ENCODE measurements at places on chromosomes 13 and 19.

DNA sequence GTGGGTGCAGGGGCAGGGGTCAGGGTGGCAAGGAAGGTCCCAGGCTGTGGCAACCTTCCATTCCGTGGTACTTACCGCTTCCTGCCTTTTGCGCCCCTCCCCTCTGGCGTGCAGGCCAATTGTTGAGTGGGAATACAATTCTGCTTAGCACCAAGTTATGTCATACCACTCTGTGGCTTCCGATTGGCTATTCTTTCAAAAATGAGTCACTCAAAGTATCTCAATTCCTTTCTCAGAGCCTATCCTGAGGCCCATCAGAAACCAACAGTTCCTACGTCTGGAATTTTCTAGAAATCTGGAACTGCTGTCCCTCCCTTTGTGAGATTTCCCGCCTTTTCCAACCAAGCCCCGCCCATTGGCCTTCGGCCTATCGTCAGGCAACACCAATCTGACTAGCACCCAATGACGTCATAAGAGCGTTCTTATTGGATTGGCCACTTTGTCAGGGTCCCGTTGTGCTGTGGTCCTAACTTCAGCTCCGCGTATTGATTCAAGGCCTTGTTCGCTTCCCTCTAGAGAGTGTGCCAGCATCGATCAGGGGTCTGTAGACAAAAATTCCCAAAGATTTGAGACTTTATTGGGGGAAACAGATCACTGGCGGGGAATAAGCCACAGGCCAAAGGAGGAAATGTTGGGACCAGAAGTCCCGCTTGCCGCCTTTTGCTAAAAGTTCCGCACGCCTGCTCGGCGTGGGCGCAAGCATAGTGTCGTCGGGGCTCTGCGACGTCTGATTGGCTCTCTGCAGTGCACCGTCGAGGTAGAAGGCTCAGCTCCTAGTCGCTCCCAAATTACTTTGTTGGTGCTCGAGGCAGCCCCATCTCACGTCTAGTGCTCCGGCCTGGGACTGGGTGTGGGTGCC lies 11.7 kb downstream of the NTN5 start:
- peak; percentile 61 for DNase-seq

DNA sequence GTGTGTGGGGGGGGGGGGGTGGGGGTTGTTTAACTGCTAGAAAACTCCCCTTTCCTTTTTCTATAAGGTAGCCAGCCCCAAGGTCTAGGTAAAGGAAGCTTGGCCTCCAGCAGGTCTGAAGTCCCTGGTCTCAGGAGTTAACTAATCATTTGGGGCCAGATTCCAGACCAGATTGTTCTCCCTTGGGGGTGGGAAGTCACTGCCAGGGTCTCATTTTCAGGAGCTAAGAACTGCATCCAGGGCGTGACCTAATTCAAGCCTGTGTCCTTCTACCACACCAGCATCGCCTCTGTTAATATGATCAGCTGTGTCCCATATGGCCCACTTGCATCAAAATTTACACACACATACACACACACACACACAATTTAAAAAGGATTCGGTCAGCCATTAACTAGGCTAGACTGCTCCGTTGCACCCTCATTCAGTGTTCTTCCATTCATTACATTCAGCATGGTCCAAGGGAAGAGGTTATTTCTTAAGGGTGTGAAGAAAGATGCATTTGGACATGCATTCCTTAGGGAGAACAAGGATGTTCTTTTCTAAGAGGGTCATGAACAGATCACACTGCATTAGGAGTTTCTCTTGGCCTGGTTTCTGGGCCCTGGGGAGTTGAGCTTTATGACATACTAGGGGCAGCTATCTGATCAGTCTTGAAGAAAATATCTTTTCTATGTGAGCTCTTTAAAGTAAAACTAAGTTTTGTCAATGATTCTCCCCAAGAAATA lies 91.0 kb downstream of the FGF14 start:
- no peak for DNase-seq

DNA sequence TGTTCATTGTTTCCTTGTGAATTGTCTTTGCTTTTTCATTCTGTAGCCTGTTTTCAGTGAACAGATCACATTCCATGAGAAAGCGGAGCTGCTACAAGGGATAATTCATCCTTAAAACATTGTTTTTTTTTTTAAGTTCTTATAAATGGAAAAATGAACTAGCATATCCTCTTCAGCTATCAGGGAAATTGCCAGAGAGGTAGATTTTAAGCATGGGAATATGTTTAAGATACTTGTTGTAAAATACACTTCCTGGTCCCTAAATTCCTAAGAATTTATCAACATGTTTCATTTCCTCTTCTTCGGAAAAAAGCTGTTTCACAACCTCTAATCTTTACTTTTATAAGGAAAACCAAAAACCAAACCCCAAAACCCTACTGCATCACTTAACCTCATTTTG lies 238.0 kb downstream of the POSTN start:
- no peak for DNase-seq

DNA sequence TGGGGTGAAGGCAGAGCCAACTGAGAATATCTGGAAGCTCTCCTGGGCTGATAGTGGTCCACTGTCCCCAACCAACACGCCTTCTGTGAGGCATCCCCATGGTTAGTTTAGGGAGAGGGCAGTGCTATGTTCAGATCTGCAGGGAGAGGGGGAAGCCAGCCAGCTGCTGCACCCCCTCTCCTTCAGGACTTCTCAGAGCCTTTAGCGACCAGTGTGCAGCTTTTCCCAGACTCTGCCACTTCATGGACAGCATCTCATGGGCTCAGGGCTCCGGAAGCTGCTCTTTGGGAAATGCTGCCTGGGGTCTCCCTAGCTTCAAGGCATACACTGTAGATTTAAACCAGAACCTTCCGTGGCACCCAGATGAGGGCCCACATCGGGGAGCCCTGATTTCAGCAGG lies 33.5 kb downstream of the TMED1 start:
- no peak for DNase-seq

GRCh38 chr19:8004723-8005513 lies 523 bp downstream of the ELAVL1 start:
- DNase-seq = no peak

DNA sequence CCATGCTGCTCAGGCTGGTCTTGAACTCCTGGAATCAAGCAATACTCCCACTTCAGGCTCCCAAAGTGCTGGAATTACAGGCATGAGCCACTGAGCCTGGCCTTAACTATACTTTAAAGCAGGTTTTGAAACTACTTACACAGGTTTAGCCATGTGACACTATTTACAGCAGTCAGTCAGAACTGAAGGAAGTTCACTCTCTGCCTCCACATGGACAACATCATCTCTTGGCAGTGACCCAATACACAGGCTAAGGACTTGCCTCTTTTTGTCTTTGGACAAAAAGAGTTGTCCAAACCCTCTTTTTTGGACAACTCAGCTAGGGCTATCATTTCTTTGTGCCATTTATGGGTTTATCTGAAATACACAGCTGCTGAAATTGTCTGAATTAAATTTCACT lies 89.0 kb upstream of the CLDN10 start:
- DNase-seq = no peak

DNA sequence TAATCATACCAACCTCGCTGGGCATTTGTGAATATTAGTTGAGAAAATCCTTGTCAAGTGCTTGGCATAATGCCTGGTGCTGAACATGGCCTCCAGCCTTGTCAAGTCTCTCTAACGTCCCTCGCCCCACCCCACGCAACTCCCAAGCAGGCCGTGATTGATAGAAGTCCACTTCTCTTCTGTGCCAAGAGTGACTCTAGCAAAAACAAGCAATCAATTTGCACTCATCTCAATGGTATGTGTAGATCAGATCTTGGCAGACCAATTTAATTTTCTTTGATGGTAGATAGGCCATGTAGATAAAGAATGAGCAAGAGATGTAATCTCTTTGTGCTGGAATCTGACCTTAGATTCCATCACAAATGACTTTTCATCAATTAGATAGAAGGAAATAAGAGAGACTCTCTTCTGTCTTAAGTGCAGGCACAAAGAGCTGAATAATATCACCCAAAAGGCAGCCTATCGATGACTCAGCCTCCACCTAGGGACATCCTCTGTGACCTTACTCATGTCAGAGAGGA lies 31.0 kb upstream of the KATNAL1 start:
- DNase-seq = no peak

GRCh38 chr13:51207881-51208280 lies 14.3 kb upstream of the FAM124A start:
- DNase-seq = no peak

GRCh38 chr13:61960981-61961380 lies 545.3 kb upstream of the PCDH20 start:
- DNase-seq = no peak

- no peak for DNase-seq
Observed at GRCh38 chr13:48431431-48431830, 18.5 kb upstream of the LPAR6 start.

GRCh38 chr19:16337809-16338469 lies 13.3 kb downstream of the KLF2 start:
- DNase-seq = no peak

DNA sequence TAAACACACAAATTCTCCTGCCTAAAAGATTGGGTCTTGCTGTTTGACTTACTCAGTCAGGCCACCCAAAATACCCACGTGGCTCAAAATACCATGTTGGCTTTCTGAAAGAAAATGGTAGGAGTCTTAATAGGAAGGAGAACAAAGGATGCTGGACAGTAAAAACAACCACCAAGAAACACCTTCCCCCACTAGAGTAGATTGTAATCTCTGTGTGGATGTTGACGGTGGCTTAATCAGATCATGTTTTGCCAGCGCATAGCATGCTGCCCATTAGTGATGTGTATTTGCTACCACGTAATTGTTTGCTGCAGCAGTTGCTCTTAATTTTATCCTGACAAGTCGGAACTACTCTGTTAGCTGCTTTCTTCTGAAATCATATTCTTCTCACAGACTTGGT lies 1229.3 kb upstream of the SLC10A2 start:
- DNase-seq = no peak

DNA sequence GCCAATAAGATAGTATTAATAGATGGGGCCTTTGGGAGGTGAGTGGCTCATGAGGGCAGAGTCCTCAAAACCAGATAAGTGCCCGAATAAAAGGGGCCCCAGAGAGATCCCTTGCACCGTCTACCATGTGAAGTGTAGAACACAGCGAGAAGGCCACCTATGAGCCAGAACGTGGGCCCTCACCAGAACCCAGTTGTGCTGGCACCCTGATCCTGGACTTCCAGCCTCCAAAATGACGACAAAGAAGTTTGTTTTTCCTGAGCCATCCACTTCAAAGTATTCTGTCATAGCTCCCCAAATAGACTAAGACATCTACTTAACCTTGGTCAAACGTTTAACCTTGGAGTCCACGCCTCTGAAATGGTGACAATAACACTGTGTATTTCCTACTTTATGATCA lies 158.1 kb downstream of the EFNB2 start:
- DNase-seq = no peak

GRCh38 chr13:74406420-74406819 lies 272.2 kb upstream of the KLF12 start:
- no peak for DNase-seq

DNA sequence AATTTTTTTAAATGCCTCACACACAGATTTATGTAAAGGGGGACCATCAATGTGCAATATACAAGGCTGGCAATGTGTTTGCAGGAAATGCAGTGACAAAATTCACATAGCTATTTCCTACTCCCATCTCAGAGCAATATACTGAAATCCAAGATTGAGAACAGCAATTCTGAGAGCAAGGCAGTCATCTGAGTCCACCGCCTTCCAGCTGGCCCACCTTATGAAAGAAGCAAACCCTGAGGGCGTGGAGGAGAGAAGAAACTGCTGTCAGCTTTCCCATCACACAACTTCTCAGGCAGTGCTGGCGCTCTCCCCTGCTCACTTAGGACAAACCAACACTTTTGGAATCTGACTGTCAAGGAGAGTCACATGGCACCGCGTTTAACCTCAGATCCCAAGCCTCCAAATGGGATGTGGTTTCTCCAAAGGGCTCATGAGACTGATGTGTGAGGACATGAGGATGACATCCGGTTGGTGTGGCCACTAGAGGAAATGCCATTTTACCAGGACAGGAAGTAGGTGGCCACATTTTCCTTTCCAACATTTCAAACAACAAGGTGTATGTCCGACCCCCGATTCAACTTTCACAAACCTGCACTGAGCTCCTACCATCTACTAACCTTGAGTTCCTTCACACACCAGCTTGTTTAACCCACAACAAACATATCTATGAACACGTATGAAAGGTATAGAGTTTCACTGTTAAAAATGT lies 3.7 kb upstream of the DOCK9 start:
- DNase-seq = no peak

DNA sequence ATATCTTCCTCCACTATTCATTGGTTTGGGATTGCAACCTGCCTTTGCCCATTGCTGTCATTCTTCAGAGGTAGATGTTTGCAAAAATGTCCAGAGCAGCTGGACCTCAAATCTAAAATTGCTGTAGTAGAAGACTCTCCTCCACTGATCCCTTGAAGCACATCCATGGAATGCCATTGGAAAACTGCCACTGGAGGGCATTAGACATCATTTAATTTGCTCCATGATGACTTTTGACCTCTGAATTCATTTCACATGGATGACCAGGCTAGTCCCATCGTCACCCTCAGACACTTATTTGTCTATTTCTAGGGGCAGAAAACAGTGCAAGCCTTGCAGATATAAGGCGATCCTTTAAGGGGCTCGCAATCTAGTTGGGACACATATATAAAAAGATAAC lies 33.9 kb upstream of the FLT1 start:
- DNase-seq = no peak

DNA sequence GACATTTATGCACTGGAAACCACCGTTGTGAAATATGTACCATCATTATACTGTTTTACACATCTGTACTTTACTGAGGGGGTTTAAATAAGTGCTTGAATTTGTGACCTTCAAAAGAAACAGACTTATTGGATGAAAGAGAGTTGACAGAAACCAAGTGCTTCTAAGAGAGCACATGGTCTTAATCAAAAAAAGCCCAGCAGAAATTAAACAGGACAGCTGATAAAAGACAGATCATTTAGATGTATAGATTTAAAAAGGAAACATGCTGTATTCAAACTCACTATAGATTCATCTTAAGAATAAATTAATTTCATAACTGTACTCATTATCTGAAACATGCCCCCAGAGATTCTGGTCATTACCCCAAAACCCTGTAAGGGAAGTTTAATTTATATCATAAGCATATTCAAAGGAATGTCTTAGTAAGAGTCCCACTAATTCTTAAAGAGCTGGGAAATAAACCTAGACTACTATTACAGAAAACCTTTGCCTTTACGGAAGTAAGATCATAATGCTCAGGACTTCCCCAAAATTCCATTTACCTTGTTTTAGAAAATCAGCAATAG lies 421.8 kb downstream of the DCT start:
- DNase-seq = no peak

- no peak for DNase-seq
Observed at GRCh38 chr19:46892252-46893179, 31.7 kb downstream of the ARHGAP35 start.

GRCh38 chr19:55459551-55459949 lies 1.9 kb downstream of the ISOC2 start:
- DNase-seq = no peak

- no peak for DNase-seq
Observed at GRCh38 chr13:55091172-55091571, 2049.5 kb upstream of the PRR20A start.

GRCh38 chr13:20397896-20398295 lies 127.8 kb downstream of the CRYL1 start:
- no peak for DNase-seq

- no peak for DNase-seq
Observed at GRCh38 chr13:94305934-94306333, 173.5 kb downstream of the DCT start.

Data from GM04503 (cell line).